ENCODE measurements at places on chromosomes 13 and 19.

DNA sequence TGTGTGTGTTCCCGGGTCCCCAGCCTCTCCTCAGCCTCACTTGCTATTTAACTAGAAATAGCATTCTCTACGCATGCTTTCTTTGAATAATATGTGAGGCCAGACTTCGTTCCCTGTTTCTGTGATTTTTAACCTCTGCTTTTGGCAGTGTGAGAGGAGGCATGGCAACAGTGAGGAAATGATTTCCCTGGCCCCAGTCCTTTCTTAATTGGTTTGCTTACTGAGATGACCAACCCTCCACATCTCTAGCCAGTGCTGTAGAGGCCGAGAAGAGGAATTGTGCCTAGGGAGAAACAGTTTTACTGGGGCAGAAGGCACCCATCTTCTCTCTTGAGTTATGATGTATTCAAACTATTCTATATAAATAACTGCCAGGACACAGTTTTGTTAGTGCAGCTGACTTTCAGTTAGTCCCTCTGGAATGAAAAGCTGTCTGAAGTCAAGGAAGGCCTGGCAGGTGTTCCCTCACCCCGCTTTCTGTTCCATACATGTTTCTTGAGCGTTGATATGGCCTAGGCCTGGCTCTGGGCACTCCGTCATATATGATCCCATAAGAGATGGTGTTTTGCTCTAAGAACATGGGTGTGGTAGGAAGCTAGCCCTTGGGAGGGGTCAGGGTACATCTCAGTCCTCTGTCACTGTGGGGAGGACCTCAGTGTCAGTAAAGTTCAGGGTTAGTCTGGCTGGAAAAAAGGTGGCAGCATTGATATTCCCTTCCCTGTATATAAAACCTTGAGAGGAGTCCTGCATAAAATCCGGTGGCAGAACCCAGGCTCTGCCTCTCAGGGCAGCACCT lies 73.7 kb upstream of the NPAS1 start:
- no peak for DNase-seq

DNA sequence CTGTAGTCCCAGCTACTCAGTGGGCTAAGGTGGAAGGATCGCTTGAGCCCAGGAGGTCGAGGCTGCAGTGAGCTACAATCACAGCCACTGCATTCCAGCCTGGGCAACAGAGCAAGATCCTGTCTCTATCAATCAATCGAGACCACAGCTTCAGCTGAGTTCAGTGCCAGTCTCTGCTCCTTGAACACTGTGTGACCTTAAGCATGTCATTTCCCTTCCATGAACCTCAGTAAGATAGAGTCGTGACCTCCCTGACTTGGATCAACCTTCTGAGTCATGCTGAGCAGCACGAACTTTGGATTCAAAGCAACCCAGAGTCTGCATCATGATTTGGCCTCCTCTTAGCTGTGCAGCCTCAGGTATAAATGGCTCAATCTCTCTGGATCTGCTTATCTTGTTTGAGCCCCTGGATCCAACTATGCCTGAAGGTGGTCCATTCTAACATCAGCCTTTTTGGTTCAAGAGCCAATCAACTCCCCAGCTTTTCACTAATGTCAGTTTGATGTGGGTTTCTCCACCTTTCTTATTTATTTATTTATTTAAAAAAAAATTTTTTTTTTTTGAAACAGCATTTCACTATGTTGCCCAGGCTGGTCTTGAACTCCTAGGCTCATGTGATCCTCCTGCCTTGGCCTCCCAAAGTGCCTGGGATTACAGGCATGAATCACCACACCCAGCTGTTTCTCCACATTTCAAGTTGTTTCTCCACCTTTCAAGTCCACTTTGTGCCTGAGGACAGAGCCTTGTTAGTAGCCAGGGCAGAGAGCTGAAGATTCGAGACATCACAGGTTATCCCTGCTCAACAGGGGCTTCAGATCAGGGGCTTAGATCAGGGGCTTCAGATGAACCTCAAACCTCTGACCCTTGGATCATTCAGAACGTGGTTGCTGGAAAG lies 26.4 kb downstream of the PTPRS start:
- peak; percentile 23 for DNase-seq

DNA sequence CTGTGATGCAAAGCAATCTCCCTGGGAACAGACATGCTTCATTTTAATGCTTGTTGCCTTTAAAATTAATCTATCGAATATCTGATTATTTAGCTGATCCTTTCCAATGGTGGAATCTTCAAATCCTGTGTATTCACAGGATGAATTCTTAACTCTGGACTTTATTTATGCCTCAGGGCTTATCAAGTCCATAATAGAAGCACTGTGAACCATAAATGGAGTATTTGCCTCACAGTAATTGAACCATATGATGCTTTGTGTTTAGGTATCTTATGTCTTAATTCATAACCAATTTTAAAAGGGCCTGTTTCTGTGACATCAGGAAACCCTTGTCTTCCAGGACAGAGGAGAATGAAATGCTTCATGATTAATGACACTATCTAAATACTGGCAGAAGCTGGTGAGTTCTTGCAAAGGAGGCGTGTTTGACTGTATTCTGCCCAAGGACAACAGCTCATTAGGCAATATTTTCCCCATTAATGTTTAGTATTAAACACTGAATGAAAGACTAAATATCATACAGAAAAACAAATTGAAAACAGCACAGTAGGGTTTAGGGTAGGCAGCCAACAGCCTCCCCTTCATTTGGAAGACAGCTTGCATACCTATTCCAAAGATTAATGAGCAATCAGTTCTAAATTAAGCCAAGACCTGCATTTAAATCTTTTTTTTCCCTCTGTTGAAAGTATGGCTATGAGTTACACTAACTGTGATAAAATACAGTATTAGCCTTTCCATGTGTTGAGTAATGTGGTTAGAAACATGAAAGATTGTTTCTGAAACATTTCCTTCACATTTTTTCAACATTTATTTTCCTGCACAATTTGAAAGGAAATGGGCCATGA lies 709.4 kb downstream of the PCDH9 start:
- DNase-seq: no peak

GRCh38 chr13:87798536-87798935 lies 127.4 kb downstream of the SLITRK5 start:
- no peak for DNase-seq

GRCh38 chr13:45974500-45974899 lies 78.0 kb downstream of the ZC3H13 start:
- DNase-seq: no peak

DNA sequence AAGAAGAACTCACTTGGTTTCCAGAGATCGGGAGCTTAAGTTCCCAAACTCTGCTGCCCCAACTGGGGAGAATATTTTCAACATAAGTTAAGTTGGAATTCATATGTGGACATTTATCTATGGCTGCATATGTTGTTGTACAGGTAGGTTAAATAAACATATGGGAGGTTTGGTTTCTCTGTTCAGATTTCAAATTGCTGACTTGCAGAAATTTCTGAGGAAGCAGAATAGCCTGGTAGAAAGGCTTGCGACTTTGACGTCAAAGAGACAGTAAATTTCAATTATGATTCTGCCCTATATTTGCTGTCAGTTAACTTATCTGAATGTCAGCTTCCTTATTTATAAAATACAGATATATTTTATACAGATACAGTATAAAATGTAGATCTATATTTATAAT lies 40.0 kb upstream of the TPP2 start:
- DNase-seq: no peak

- no peak for DNase-seq
Observed at GRCh38 chr19:5623397-5624017, 624 bp downstream of the SAFB start.

- peak; percentile 40 for DNase-seq
Observed at GRCh38 chr13:48731957-48732569, 78.3 kb downstream of the CYSLTR2 start.
